ENCODE measurements at places on chromosomes 1 and 21.

GRCh38 chr1:22841860-22842281, 130.8 kb downstream of the LACTBL1 start:
- no peak for DNase-seq

DNA sequence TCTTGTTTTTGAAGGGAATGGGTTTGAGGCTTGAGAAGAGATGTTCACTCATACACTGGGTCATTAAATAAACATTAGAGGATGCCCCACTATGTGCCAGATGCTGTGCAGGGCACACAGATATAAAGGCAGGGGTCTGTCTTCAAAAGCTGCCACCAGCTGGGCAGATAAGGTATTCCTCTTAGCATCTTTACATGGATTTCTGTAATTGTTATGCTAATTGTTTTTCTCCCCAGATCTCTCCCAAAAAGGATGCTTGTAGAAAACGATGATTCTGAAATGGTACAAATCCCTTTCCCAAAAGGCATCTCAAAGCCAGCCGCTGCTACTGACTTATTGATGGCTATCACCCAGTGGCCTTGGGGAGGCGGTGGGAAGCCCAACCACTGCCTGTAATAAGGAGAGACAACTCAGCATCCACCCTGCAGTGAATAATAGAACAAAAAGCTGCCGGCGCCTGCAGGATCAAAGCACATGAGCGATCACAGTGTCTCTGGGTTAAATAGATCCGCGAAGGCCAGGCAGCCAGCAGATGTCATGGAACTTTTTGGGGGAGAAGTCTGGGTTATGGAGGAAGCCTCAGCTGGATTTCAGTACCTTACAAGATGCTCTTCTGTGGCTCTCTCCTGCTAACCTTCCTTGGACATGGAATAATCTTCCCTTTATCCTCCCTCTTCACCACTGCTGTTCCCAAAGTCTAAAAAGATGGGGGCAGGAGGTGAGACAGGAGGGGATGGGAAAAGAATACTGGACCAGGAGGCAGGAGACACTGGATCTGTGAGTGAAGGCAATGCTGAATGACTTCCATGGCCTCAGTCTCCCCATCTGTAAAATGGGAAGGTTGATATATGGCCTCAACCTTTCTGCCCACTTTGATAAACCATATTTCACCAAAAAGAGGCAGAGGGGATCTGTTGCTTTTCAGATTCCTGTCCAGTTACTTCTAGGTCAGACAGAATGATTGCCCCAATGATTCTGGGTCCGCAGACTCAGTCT, 54.8 kb upstream of the CD34 start:
- DNase-seq: no peak

GRCh38 chr1:184210031-184210430, 158.5 kb downstream of the TSEN15 start:
- DNase-seq: no peak

DNA sequence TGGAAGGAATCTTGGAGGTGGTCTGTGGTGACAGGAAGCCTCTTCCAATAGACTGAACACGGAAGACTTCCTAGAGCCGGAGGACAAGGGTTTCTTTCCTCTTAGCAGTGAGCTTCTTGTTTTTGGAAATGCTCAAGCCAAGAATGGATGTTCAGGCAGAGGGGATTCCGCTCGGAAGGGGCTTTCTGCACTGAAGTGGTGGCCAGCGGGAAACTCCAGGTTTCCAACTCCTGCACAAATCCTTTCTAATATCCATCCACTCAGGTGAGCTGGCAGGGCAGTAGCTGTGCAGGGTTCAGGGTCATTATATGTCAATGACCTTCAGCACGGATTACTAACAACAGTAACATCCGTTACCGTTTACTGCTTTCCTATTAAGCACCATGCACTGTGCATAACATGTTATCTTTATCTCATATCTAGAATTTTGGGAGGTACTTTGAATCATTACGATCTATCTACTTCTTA, 573 bp upstream of the CPT2 start:
- no peak for DNase-seq

GRCh38 chr1:150352866-150353265, 11.1 kb upstream of the RPRD2 start:
- DNase-seq: no peak

DNA sequence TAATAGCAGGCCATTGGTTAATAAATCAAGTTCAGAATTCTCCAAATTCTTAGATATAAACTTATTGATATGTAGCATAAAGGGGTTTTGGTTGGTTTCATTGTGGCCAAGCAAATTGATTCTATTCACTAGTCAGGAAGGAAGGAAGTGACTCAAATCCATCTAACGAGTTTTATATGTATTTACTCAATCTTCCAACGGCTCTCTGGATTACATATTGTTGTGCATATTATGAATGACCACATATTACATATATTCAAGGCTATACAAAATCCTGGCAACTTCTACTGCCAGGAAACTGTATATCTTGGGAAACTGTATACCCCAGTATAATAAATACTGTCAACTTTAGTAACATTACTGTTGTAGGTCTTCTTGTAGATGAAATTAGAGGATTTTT, 20.1 kb upstream of the PDE4B start:
- DNase-seq: no peak

DNA sequence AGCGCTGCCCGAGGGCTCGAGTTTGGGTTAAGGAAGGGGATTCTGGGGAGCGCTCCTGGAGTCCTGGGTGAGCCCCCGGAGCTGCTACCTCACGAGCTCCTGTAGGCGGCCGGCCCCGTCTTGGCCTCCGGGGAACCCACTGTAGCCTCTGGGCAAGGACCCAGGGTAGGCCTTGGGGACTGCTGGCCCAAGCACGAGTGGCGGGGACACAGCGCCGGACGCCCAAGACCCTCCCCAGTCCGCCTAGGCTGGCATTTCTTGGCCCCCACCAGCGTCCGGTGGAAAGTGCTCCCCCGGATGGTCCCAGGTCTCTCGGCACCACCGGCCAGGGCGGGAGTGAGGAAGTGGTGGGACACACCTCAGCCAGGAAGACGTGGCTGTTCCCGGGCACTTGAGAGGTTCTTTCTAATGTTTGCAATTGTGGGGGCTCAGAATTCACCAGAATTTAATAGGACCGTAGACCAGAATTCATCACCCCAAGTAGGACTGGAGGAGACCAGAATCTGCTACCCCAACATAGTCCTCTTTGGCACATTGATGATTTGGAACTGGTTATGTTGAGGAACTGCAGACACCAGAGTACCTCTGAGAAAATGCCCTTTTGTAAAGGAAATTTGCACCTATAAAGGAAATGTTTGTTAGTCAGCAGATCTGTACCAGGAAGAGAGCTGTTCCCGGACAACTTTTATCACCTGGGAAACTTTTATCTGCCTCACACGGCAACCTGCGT, 622 bp upstream of the TMPRSS2 start:
- no peak for DNase-seq

DNA sequence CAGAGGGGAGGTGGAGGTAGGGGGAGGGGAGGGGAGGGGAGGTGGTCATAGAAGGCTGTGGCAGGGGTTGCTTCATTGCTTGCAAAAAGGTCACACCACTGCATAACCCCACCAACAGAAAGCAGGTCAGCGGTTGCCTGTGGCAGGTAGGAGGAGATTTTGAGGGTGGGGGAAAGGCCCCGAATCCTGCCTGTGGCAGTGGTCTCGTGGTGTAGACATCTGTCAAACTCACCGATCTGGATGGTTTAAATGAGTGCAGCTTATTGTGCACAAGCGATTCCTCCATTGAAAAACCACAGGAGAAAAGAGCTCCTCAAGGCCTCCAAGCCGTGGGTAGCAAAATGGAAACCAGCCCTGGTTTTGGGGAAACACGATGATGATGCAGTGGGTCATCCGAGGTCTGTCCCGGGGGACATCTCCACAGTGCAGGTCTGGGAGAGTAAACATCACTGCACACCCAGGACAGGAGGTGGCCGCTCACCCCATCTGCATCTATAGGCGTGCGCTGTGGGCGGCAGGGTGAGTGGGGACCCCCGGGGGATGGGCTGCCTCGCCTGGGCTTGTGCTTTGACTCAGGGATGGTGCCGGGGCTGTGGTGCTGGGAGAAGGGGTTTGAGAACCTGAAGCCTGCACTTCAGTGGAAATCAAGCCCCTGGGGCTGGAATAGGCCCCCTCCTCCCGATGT, 112.3 kb downstream of the CRYAA start:
- no peak for DNase-seq

DNA sequence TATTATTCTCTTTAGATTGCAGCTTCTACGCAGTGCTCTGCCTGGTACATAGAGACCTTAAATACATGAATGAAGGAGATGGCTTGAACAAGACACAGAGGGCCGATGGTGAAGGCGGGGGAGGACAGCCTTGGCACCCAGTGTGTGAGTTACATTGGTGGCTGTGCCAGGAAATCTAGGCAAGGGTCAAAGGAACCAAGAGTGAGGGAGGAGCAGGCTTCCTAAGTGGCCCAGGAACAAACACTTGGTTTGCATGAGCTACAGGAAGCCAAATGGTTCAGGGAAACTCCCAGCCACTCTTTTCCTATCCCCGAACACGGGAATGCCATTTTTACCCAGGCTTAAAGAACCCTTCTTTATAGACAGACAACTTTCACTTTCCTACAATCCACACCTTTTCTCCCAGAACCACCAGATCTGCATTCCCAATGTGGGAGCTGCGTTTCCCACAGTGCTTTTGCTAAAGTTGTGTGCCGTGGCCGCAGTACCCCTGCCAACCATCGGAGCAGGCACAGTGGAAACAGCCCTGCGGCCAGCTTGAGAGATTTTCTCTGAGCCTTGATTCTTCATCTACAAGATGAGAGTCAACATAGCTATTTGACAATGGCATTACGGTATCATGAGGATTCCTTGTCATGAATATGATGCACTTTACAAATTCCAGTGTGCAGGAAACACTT, 3.5 kb upstream of the CLEC20A start:
- no peak for DNase-seq

DNA sequence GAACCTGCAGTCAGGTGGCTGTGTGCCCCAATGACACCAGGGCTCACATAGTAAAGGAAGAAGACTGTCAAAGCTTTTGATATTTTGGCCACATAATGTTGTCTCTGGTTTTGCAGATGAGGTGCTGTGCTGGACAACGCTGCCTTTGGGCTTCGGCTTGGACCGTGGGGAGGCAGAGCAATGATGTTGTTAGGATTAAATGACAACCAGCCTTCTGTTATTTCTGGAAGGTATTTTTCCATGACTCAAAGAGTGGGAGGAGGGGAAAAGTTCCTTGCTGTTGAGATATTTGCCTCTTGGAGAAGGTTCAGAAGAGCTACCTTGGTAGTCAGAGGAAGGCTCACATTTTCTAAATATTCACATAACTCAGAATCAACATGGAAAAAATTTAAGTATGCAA, 187.3 kb upstream of the GALNT2 start:
- no peak for DNase-seq

DNA sequence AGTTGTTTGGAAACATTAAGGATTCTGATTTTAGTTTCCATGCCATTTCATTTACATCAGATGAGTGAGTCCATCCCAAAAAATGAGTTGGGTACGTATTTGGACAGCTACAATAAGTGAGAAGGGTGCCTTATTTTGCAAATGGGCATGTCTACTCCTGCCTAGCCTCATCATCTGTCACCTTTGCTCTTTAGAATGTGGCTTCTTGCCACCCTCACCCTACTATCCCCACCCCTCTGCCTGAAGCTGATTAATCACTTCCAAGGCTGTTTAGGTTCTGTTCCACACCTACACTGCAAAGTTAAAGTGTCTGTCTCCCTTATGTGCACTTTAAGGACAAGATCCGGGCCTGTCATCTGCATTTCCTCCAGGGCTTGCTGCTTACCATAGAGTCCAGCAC, 61.2 kb downstream of the ST6GALNAC5 start:
- no peak for DNase-seq

GRCh38 chr1:58919226-58919958, 135.5 kb upstream of the JUN start:
- DNase-seq: no peak

DNA sequence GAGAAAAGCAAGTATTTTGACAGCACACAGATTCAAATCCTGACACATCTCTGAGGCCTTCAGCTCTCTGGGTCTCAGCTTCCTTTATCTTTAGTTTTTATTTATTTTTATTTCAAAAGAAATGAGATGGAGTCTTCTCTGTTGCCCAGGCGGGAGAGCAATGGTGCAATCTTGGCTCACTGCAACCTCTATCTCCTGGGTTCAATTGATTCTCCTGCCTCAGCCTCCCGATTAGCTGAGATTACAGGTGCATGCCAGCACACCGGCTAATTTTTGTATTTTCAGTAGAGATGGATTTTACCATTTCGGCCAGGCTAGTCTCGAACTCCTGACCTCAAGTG, 19.1 kb upstream of the ATP2B4 start:
- no peak for DNase-seq

- no peak for DNase-seq
These were observed 7.9 kb downstream of the CD34 start for GRCh38 chr1:207903053-207903452.

DNA sequence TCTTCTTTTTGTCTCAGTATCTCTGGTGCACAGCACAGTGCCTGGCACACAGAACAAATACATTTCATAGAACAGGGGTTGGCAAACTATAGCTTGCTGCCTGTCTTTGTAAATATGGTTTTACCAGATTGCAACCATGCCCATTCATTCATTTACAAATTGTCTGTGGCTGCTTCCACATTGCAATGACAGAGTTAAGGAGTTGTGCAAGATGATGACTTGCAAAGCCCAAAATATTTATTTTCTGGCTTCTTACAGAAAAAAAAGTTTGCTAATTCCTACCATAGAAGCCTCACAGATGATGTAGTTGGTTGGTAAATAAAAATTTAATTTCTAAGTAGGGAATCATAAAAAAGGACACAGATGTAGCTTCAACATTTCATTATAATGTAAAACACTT, 11.2 kb upstream of the HMGB4 start:
- DNase-seq: no peak

DNA sequence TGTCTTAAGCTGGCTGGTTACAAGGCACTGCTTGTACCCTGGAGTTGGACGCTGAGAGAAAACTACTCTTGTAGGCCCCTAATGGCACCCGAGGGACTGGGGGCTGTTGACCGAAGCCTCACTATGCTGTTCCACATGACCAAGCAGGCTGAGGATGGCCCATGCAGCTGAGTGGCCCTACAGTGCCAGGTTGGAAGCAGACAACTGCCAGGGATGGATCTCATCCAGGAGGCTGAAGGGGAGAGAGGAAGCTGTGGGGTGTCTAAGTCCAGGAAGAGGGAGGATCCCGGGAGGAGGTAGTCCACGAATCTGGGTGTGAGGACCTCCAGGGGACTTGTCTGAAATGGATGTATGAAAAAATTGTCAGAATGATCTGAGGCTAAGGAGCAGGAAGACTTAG, 45.8 kb downstream of the FOXD2 start:
- DNase-seq: no peak

- DNase-seq: no peak
These were observed 72.5 kb upstream of the RAB3GAP2 start for GRCh38 chr1:220344745-220345144.

DNA sequence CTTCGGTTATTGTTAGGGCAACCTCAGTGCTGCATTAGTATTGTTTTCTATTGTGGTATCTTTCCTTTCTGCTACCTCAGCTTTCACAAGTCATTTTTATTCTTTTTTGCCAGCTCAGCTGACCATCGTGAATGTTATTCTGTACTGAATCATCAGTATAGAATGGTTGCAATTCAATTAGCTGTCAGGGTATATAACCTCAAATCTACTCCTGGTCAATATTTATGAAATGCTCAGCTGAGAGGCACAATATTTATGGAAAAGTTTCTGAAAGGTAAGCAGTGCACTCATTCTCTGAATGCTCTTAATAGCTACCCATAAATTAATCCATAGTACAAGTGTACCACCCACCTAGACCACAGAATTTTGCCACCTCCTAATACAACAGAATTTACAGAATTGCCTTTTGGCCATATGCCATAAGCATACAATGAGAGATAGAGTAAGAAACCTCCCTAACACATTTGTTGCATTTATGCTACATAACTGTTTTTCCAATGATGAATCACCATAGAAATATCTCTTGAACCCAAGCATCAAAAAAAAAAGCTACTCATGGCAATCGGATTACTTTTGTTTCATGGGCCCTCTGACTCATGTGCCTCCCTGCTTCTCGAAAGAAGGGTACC, 732.6 kb upstream of the CHRM3 start:
- DNase-seq: no peak
